ENCODE measurements at places on chromosomes 1 and 21.

DNA sequence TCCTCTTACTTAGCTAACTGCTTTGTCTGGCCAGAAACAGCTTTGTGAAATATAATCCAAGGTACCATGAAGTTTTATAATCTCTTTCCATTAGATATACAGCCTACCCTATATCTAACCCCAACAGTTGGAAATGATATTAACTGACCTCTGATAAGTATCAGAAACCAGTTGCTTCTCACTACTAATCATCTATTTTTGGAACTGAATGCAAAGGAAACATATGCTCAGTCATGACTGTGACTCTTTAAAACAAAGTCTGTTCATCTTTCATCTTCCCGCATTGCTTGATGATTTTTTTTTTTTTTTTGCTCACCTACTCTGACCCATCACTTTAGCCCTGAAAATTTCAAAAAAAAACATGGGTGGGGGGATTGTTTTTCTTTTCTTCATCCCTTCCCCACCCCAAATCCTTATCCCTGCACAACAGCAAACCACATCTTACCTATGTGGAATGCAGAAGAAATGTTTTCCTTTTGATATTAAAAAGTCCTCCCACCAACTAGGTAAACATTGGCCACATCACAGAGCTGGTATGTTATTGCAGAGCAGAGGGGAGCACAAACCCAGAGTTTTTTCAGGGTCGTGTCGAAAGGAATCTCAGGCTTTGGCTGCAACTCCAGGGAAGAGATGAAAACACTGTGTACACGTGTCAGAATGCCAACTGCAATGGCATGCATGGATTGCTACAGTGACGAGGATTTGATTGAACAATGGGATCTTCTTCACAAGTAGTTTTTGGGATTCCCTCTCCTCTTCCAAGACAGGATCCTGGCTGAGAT lies 137.3 kb downstream of the SLC30A10 start:
- DNase-seq = no peak

DNA sequence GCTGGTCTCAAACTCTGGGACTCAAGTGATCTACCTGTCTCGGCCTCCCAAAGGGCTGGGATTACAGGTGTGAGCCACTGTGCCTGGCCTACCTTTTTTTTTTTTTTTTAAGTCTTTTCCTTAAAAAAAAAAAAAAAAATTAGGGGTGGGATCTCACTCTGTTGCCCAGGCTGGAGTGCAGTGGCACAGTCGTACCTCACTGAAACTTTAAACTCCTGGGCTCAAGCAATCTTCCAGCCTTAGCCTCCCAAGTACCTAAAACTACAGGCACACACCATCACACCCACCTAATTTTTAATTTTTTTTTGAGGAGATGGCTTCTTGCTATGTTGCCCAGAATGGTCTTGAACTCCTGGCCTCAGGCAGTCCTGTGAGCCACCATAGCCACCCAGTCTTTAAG lies 38.5 kb downstream of the RNF2 start:
- no peak for DNase-seq

GRCh38 chr1:73839922-73840321 lies 358.1 kb downstream of the LRRIQ3 start:
- DNase-seq = no peak

DNA sequence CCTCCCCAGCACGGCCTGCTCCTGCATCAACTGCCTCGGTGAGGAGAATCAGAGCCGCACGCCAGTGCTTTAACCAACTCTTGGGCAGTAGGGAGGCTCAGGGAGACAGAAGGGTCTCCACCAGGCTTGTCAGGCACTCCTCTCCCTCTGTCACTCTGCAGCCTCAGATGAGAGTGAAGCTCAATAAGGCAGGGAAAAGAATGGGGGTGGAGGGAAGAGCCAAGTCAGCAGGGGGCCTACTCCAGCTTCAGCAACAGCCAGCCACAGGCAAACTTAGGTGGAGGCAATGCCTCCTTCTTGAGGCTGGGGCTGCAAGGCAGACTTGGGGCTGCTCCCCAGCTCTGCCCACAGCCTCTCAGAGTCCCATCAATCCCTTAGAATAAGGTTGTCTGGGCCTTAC lies 51.8 kb upstream of the A3GALT2 start:
- DNase-seq = no peak

DNA sequence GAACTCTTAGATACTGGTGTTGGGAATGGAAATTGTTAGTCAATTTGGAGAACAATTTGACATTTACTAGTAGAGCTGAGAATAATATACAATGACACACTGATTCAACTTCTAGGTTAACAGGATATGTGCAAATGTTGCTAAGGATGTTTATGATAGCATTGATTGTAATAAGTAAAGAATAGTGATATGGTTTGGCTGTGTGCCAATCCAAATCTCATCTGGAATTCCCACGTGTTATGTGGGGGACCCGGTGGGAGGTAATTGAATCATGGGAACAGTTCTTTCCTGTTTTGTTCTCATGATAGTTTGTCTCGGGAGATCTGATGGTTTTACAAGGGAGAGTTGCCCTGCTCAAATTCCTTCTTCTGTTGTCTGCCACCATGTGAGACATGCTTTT lies 302.4 kb upstream of the TMPRSS15 start:
- no peak for DNase-seq

Measured in GOT3 (cell line).